ENCODE measurements at places on chromosomes 13 and 19.

GRCh38 chr13:49629196-49629938, 1.1 kb downstream of the ARL11 start:
- DNase-seq: no peak

GRCh38 chr13:102597029-102597961, 509 bp downstream of the TPP2 start:
- DNase-seq: peak; percentile 25

DNA sequence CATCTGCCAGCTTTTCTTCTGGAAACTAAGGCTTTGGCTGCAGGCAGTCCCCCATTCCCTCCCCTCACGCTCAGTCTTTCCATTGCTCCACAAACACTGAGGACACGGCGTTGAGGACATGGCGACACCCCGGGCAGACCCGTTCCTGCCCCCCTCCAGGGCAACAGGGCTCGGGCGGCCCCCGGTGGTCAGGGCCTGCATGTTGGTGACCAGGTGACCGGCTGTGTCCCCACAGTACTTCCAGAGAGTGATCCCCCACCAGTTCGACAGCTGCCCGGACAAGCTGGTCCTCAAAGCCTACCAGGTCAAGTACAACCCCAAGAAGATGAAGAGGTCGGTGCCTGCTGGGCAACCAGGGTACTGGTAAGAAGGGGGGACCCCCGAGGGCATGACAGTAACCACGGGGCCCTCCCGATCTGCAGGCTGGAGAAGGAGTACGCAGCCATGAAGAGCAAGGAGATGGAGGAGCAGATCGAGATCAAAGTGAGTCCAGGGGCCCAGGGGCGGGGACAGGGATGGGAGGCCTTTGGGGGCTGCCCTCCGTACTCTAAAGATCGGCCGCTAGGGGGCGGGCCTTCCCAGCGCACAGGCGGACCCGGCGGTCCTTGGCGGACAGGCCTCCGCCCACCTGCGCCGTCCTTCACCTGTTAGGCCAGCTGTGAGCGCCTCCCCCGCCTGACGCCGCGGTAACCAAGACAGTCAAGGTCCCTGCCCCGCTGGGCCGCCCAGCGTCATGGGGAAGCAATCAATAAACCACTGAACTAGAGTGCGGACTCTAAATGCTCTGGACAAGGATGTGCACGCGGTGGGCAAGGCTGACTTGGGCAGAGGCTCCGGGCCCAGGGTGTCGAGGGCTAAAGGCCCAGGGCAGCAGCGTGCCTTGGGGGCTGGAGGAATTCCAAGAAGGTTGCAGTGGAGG, 21.1 kb downstream of the PRR36 start:
- peak; percentile 53 for DNase-seq

- DNase-seq: no peak
These were observed 50.1 kb upstream of the ZNF573 start for GRCh38 chr19:37829526-37829925.

GRCh38 chr13:98071316-98071715, 71.6 kb upstream of the FARP1 start:
- no peak for DNase-seq

DNA sequence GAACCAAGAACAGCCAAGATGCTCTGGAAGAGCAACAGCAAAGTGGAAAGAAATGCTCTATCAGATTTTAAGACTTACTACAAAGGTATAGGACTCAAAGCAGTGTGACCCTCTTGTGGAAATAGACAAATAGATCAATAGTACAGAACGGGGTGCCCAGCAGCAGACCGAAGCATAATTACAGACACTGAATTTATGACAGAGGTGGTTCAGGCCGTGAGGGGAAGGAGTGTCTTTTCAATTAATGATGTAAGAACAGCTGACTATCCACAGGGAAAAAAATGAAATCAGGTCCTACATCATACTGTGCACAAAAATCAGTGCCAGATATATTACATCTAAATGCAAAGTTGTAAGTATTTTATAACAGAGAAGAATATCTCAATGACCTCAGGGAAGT, 95.6 kb downstream of the KATNAL1 start:
- no peak for DNase-seq

- no peak for DNase-seq
These were observed 866.6 kb upstream of the SLITRK6 start for GRCh38 chr13:86665842-86666241.

DNA sequence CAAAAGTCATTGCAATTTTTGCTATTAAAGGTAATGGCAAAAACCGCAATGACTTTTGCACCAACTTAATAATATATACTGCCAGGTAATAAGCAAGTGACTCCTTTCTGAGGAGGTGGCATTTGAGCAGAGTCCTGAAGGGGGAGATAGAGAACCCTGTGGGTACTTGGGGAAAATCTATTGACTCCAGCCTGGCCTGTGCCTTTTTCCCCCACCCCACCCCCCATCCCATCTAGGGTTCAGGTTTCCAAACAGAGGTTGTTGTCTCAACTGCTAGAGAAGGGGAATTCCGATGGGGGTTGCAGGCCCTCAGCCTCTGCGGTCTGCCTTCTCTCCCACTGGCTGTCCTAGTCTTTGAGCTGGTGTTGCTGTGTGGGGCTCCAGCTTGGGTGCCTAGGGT, 11.5 kb downstream of the S1PR2 start:
- DNase-seq: peak; percentile 29

GRCh38 chr19:4531562-4532165, 3.4 kb downstream of the PLIN5 start:
- DNase-seq: no peak

- no peak for DNase-seq
These were observed 8.4 kb downstream of the SPRYD7 start for GRCh38 chr13:49927755-49928154.

- DNase-seq: no peak
These were observed 229.4 kb downstream of the NDFIP2 start for GRCh38 chr13:79710376-79710775.

DNA sequence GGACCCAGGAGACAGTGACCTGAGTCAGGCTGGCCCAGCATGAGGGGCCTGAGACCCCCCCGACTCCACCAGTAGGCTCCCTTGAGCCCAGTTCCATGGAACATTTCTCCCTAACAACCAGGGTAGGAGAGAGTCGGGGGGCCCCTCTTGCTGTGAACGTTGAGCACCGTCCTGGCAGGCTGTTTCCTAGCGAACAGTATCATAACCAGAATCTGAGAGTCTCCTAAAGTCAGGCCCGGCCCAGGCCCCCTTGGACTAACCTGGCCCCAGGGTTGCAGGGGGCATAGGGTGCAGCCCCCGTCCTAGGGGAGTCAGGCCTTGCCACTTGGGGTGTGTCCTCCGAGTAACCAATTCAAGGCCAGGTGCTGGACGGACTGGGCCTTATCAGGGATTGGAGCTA, 13.7 kb downstream of the TMEM150B start:
- no peak for DNase-seq

DNA sequence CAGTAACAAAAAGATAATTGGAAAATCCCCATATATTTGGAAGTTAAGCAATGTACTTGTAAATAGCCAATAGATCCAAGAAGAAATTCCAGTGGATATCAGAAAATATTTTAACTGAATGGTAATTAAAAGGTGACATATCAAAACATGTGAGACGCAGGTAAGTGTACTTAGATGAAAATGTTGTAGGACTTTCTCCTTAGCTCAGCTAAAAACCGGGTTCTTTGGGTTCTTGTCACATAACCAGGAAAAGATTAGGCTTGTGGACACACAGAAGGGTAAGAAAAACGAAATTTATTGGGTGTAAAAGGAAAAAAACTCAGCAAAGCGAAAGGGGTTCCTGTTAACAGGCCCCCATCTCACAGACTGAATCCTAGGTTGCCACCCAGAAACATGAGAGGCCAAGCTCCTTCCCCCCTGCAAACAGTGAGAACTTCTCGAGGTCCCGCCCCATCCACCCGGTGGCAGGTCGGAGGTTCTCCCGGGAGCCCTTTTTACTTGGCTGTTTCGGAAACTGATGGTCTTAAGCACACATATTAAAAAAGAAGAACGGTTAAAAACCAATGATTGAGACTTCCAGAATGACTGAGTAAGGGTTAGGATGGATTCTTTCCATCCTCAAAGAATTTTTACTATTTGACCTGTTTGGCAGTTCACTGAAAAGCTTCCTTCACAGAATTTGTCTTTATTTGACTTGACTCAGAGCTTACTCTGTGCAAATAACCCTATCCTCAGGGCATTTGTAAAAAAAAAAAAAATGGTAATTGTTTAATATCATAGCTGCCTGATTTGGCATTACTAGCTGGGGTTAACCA, 3.1 kb upstream of the CCDC70 start:
- no peak for DNase-seq

DNA sequence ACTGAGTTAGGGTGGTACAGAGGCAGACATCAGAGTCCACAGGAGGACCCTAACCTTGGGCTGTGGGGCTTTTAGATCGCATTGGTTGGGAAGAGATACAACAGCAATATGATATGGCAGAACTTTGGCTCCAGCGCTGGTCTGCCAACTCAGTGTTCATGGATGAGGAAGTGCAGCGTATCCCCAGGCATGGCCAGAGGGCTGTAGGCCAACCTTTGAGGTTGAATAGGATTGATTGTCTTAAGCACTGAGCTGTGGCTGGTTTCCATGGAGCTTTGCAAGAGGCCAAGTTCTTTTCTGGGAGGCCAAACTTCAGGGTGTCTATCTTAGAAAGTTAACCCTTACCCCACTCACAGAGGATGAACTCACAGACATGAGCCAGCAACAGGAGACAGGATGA, 144.1 kb upstream of the TMTC4 start:
- no peak for DNase-seq

- no peak for DNase-seq
These were observed 21.9 kb downstream of the PAK4 start for GRCh38 chr19:39147480-39147879.

GRCh38 chr13:53014495-53015443, 13.8 kb upstream of the OLFM4 start:
- no peak for DNase-seq

DNA sequence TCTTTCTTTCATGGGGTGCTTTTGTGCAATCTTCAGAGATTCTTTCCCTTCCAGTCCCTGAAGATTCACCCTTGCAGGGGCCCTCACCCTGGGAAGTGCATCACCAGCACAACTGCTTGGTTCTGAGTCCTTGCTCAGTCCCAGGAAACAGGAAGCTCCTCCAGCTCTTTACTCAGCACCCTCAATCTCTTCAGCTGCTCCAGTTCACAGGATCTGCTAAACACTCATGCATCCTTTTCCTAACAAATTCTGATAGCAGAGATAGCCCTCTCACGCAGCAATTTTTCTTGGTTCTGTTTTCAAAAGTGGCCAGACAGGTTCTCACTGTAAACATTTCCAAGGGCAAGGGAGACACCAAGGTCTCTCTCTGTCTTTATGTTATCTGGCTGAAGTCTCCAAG, 823.1 kb downstream of the LIG4 start:
- DNase-seq: no peak

Data from inflammatory macrophage treated with lipopolysaccharide for 4 hours (primary cell).